Endodermal cell (in vitro differentiated cells): ENCODE measurements at places on chromosomes 6 and 20. TPM values are rescaled to one million over a fixed set of nuclear protein-coding genes. Genes with fewer than 3 reads are reported as not detected.

DNA sequence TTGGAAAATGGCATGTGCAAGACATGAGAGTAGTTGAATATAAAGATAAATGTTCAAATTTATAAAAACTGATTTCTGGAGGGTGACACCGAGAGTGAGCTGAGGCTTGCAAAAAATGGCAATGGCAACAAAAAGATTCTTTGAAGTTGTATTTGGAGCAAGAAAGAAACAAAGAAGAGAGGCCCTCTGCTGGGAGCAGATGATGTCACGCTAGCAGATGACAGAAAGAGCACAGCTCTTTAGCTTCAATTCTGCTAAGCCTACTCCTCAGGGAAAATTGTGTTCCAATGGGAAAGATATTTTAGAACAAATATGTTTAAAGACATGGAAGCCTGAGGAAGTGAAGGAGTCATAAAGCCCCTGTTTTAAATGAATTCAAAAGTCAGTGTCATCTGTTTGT lies 125.3 kb upstream of the NOX3 start:
- no peak for DNase-seq

DNA sequence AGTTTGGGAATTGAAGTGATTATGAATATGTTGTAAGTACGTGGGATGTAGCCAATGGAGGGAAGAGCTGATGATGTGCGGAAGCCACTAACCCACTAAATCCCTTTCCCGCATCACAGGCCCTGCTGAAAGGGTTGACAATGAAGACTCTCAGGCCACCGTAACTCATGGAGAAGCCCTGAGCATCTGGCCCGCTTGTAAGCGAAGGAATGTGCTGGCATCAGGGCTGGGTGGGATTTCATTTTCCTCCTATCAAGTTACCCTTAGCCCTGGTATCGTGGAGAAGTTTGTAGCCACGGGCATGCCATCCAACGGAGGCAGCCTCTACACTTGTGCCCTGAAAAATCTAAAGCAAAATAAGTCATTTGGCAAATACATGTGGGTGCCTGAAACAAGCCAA lies 355.0 kb downstream of the CDH26 start:
- no peak for DNase-seq

The SRSF3 gene
- 536 and 574 TPM in 2 replicates for total RNA-seq

DNA sequence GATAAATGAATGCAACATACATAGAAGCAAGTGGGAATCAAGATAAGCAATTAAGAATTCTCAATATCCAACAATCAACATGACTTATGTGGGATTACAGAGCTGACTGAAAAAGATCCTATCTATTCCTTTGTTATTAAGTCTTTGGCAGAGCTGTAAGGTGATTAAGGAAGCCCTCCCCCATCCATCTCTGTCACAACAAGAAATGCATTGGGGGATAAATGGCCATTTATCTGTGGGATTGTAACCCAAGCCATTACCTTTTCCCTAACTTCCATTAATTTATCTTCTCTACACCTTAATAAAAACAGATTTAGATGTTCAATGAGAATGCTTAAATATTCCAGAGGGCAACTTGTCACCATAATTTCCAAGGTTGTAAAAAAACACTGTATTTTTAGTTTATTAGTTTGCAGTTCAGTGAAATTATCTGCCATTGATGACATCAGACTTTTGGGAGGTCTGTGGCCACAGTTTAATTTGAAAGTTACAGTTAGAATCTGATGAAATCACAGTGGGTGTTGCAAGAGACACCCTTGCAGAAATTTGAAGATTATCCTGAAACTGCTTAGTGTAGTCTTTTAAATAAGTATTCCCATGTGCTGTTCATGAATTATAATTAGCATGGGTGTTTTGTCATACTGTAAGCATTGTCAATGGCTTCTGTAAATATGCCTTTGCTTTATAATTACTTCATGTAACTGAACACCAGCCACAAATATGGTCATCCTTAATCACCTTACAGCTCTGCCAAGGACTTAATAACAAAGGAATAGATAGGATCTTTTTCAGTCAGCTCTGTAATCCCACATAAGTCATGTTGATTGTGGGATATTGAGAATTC lies 49.4 kb upstream of the FYN start:
- DNase-seq: no peak

GRCh38 chr20:46253391-46253790 lies 54.9 kb downstream of the CDH22 start:
- DNase-seq: peak; percentile 83

The OGFRL1 gene
- total RNA-seq: 9.1 and 12.4 TPM in 2 replicates

DNA sequence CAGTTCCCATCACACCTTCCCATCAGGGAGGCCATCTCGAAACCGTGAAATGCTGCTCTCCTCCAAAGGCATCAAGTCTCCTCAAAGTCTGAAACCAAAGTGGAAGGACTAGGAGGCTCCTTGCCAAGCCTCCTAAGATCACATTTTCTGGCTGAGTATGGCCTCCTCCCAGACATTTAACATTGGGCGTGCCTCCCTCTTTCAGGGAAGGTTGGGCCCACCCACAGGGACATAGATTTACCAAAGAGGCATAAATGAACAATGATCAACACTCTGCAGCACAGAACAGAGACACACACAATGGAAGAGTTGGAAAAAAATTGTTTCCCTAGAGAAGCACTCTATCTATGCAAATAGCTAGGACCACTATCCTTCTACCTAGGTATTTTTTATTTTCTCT lies 381.8 kb downstream of the MAFB start:
- DNase-seq: no peak

GRCh38 chr20:63594043-63594561 lies 20.1 kb upstream of the HELZ2 start:
- DNase-seq: no peak

DNA sequence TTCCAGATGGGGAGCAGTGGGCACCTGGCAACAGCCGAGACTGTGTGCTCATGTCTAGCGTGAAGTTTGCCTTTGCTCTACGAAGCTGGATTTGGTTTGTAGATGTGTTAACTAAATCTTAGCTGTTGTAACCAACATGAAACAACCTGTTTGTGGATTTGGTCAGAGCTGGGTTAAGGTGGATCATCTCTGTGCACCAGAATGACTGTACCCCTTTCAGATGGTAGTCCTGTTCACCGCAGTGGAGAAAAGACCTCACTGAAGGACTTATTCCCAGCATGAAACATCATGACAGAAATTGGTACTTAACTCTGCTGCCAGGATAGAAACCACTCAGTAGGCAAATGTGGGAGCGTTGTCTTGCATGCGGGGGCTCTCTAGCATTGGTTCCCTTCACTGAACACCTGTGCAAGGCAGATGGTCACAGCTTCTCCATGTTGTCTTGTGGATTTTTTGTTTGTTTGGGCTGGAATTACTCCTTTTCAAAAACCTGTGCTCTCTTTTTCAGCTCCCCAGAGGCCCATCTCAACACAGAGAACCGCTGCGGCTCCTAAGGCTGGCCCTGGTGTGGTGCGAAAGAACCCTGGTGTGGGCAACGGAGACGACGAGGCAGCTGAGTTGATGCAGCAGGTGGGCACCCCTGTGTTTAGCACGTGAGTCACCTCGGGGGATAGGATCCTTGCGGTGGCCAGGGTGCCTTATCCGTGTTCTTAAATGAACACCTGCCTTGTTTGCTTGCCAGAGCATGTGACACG lies 19.3 kb upstream of the EFCAB8 start:
- DNase-seq: no peak

DNA sequence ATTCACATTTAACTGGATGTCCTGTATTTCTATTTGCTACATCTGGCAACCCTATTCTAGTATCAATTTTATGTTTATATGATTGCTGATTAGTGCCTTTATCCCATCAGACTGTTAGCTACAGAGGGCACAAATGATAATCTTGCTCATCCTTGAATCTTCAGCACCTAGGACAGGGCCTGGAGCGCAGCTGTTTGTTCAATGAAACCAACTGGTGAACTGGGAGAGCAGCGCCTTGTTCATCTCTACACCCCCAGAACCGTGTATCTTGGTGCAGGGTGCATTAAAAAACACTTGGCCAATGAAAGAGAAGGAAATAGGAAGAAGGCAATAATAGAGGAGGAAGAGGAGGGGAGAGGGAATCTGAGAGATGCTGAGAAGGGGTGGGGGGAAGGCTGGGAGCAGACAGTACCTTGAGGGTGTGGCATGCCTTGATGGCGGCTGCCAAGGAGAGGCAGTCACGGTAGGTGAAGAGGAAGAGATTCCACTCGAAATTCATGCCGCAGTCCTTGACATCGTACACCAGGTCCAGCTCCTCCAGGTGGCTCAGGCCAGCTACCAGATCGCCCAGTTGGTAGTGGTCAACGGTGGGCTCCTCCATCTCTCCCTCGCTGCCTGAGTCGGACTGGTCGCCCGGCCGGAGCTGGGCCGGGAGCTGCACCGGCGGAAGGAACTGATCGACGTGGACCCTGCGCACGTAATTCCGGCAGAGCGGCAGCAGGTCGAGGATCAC lies 15.5 kb downstream of the TMEM151B start:
- peak; percentile 81 for DNase-seq

- no peak for DNase-seq
These were observed 29.3 kb downstream of the DST start for GRCh38 chr6:56613247-56613851.

DNA sequence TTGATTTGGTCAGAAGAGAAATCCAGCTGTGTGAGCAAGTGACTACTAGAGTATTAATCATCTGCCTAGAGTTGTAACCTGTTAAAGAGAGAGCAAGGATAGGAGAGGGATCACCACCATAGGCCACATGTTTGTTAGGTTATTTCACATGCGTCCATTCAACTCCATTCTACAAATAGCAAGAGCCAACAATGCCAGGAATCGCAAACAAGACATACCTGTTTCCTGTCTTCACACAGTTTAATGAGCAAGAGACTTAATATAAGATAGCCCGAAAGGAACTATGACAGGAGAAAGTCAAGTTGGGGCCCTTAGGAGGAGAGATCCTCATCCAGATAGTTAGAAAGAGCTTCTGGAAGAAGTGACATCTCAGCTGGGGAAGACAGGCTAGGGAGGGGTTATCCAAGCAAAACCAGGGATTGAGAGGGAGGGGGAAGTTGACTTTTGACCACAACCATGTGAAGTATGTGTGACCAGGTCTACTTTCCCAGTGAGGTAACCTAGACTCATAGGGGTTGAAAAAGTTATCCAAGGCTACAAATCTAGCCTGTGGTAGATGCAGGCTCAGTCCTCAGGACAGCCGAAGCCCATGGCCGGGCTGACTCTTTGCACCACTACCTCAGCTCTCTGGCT lies 147.4 kb downstream of the ALDH8A1 start:
- DNase-seq: no peak

- peak; percentile 47 for DNase-seq
These were observed 14.8 kb downstream of the MDFI start for GRCh38 chr6:41652866-41653652.

- DNase-seq: no peak
These were observed 50.0 kb downstream of the IL20RA start for GRCh38 chr6:136994782-136995181.

DNA sequence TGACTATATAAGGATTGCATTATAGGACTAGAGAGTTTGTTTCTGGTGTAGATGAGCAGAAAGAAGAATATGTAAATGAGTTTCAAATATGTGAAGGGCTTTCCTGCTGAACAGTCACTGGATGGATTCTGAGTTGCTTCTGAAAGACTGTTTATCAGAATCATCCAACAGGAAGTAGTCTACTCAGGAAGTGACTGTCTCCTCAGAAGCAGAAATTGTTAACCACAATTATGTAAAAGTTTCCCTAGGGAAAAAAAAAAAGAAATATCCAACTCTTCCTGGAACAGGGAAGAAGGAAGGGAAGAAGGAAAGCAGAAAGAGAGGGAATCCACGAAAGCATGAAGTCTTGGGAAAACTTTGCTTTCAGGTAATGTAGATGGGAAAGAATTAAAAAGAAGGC lies 138.9 kb downstream of the TENT5A start:
- no peak for DNase-seq

GRCh38 chr20:289693-290083 lies 862 bp downstream of the C20orf96 start:
- DNase-seq: no peak

DNA sequence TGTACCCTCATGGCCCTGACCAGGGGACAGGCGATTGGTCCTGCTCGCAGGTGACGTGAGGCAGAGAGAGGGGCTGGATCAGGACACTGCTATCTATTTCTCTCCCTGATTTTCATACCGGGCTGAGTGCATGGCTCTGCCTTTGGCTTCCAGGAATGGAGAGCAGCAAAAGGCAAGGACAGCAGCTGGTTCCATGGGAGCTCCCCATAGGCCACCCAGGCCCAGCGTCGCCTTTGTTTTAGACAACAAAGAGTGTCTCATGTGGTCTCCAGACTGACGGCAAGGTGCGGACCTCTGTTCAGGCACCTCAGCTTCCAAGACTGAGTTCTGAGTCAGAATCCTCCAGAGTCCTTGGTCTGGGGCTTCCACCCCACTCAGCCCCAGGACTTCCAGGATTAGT lies 123.1 kb downstream of the VEGFA start:
- peak; percentile 49 for DNase-seq

GRCh38 chr6:96812077-96812703 lies 25.1 kb downstream of the GPR63 start:
- DNase-seq: no peak

The PPIL4 gene
- total RNA-seq: 34.5 and 35.8 TPM in 2 replicates

The SOX4 gene
- 95.9 and 110 TPM in 2 replicates for total RNA-seq

GRCh38 chr20:35192118-35192872 lies 20.4 kb downstream of the PROCR start:
- DNase-seq: no peak

The PRR18 gene
- 0.09 and 0.11 TPM in 2 replicates for total RNA-seq

The LRRC73 gene
- 0.46 to 1.0 TPM (median 0.63 TPM) in 3 replicates for total RNA-seq

DNA sequence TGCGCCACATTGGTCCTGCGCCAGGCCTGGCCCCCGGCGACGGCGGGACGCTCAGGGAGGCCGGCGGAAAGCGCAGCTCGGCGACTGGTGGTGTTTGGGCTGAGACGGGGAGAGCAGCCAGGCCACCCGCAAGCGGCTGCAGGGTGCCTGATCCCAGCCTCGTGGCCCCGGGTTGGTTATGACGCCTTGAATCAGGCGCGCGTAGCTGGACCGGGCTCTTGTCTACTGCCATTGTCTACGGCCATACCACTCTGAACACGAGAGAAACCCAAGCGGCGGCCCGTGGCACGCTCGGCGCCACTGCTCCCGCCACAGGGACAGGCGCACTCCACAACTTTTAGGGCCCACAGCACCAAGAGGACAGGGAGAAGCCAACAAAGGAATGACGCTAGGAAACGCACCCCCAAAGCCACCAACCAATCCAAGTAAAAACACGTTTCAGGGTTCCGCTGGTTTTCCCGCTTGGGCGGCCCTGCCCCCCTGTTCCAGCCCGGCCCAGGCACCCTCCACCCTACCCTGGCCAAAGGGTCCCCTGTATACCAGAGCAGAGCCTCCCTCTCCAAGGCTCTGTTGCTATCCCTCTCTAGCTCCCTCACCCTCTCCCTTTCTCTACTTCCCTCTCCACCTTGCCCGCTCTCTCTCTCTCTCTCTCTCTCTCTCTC lies 1849.3 kb upstream of the DEFB115 start:
- DNase-seq: no peak

The LPA gene
- 0.46 to 0.80 TPM (median 0.47 TPM) in 3 replicates for total RNA-seq

GRCh38 chr6:30611150-30611855 lies 5.7 kb downstream of the PPP1R10 start:
- DNase-seq: no peak

GRCh38 chr6:161242779-161243693 lies 30.8 kb downstream of the AGPAT4 start:
- DNase-seq: peak; percentile 85

The ADGB gene
- 0.95 to 1.3 TPM (median 1.2 TPM) in 3 replicates for total RNA-seq
